ENCODE measurements at places on chromosomes 1 and 21.

DNA sequence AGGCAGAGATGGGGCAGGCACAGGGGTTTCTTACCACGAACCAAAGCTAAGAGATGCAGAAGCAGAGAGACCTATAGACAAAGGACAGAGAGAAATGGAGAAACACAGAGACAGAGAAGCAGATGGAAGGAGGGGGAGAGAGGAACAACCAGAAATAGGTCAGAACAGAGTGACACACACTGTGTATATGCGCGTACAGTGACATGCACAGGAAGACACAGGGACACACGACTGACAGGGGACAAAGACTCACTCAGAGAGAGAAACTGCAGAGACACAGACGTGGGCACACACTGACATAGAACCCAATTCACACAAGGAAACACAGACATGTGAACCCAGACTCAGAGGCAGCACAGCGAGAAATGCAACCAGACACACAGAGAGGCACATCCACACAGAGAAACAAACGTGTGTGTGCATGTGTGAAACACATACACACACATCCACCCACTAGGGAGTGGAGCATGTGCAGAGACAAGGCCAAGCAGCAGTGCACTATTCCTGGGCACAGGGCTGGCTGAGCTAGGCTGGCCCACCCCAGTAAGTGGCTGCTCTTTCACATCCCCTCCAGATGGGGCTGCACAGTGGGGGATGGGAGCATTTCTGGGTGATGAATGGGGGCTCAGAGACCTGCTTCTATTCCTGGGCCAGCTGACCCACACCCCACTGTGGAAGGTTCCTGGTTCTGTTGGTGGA is 123.4 kb upstream of the CSF3R start:
- DNase-seq, result no peak

- no peak for DNase-seq
Measured at GRCh38 chr1:29991025-29991424, 732.4 kb downstream of the MATN1 start.

GRCh38 chr1:78176448-78176847 is 130.7 kb downstream of the GIPC2 start:
- no peak for DNase-seq

GRCh38 chr1:178330848-178331497 is 165.8 kb downstream of the CLEC20A start:
- no peak for DNase-seq

- DNase-seq, result no peak
Measured at GRCh38 chr21:42592156-42592820, 61.1 kb upstream of the PDE9A start.

DNA sequence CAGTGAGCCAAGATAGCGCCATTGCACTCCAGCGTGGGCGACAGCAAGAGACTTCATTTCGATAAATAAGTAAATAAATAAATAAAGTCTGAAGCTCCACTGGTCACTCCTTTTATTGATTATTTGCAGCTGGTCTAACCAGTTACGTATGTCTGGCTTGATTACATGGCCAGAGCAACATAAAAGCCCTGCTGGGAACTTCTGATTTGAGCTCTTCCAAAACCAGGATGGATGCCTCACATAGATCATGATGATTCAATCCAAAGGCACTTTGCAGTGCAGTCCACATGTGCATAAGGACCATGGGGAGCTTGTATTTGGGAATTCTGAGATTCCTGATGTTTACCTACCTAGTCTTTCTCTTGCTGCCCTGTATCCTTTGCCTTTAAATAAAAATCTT is 24.0 kb downstream of the NSUN4 start:
- DNase-seq, result no peak

GRCh38 chr1:164760569-164760968 is 201.6 kb downstream of the PBX1 start:
- DNase-seq, result no peak

- DNase-seq, result no peak
Measured at GRCh38 chr1:68093737-68094136, 43.3 kb upstream of the DIRAS3 start.
